ENCODE measurements at places on chromosomes 12 and 14.

DNA sequence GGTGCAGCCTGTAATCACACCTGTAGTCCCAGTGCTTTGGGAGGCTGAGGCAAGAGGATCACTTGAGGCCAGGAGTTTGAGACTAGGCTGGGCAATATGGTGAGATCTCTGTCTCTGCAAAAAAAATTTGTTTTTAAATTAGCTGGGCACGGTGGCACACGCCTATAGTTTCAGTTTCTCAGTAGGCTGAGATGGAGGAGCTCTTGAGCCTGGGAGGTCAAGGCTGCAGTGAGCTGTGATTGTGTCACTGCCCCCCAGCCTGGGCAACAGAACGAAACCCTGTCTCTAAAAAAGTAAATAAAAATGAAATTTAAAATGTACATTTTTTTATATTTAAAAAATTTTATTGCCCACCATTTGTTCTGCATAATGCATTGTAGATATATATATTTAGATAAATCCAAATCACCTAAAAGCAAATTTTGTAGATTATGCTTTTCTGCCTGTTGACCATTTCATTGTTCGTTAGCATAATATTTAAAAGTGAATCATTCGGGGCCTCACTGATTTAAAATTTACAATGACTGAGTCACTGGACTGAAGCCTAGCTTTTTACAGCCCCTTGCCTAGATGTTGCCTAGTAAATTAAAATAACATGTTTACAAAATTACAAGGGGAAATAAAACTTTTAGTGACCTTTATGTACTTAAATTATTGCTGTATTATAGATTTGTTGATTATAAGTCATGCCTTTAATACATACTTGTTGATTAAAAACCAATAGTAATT is 87.9 kb downstream of the USP15 start:
- peak; percentile 14 for DNase-seq

DNA sequence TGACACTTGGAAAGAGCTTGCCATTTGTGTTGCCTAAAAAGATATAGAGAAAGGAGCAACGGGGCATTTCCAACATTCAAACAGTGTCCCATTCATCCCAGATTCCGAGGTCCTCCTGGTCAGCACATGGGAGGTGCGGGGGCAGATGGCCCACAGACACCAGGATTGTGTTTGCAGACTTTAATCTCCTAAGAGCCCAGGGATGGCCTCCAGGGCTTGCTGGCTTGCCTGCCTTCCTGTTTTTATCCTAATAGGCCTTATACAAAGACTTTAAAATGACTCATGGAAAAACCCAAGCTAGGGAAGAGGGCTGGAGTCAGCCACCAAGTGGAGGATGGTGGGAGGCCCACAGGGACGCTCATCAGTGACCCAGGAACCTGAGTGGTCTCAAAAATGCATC is 21.5 kb upstream of the FAM181A start:
- DNase-seq: no peak

- DNase-seq: no peak
Measured at GRCh38 chr12:12719496-12719895, 2.3 kb downstream of the CDKN1B start.

GRCh38 chr12:63206909-63207308 is 55.9 kb upstream of the AVPR1A start:
- DNase-seq: peak; percentile 47

GRCh38 chr14:22919601-22919921 is 612 bp upstream of the RBM23 start:
- DNase-seq: no peak

DNA sequence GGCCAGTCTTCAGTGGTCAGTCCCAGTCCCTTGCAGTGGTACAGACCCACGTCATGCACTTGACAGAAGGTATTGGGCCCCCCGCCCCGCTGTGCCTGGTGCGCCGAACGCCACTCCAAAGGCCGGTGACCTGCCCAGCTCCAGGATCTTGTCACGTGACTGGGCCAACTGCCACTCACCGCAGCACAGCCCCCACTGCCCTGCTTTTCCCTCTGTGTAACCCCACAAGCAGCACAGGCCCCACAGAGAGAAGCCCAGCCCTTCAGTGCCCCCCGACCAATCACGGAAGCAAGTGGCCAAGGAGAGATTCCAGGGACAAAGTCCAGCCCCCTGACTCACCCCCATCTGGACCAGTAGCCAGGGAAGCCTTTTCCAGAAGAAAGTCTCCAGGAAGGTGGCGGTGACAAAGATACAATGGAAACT is 498 bp downstream of the GPR132 start:
- no peak for DNase-seq

DNA sequence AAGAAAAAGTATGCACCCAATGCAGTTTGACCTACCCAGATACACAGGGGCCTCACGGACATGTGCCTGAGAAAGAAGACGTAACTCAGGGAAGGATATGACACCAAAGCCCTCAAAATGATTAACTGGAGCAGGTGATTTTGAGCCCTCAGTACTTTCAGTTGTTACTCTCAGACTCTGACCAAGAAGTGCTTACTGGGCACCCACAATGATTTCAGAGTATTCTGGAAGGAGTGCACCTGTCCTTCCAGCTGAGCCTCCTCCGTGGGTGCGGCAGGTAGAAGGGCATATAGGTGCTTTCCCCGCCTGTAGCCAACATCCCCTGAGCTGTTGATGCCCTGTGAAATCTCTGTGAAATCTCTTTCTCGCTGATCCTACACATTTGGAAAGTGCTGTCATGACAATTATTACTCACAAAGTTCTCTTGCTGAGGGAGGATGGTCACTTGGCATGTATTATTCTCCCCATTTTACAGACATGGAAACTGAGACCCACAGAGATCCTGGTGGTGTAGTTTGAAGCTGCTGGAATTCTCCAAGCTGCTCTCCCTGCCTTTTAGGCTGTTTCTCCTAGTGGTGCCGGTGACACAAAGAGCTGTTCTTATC is 154.3 kb upstream of the CCND2 start:
- DNase-seq: no peak

GRCh38 chr12:64252681-64253080 is 30.6 kb upstream of the KICS2 start:
- peak; percentile 85 for DNase-seq

GRCh38 chr12:71201136-71201679 is 43.4 kb upstream of the TSPAN8 start:
- DNase-seq: no peak

DNA sequence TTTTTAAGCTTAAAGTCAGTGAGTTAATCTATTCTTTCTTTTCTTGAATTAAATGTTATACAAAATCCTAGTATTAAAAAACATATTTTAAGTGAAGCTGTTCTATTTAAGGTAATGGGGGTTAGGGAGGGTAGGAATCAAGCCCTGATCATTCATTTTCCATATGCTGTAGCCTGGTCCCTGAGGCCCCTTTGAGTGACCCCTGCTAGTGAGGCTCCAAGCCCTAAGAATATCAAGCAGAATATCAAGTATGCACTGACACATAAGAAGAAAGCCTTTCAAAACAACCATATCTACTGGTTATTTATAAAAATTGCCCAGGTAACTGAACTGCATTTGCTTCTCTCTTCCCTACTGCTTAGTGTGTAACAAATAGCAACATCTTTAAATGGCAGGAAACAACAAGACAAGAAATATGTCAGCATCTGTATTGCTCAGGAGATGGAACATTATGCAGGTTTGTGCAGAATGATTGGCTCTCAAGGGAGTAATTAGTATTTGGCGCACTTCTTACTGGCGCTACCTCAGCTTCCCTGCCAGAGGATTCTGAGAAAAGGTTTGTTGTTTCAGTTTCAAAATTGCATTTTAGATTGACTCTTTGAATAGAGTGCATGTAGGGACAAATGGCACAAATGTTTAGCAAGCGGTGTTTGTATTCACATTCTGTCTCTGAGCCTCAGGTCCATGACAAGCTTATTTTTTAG is 223.0 kb downstream of the DUSP6 start:
- no peak for DNase-seq
